ENCODE measurements at places on chromosomes 5 and 9. TPM values are rescaled to one million over a fixed set of nuclear protein-coding genes. Genes with fewer than 3 reads are reported as not detected.

DNA sequence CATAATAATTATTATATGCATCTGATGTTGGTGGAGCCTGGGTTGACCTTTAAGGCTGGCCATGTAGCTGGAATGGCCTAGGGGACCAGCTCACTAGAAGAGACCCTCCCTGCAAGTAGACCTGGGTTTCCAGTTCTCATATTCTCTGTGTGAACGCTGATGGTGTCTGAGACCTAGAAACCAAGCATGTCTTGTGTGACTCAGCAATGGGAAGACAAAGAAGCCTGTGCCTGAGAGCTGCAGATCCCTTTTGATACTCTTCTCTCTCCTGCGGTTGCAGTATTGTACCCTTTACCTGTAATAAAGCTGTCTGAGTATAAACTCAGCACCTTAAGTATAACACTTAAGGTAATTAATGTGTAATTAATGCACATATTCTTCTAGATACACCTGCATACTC is 22.2 kb downstream of the C9orf152 start:
- no peak for DNase-seq

DNA sequence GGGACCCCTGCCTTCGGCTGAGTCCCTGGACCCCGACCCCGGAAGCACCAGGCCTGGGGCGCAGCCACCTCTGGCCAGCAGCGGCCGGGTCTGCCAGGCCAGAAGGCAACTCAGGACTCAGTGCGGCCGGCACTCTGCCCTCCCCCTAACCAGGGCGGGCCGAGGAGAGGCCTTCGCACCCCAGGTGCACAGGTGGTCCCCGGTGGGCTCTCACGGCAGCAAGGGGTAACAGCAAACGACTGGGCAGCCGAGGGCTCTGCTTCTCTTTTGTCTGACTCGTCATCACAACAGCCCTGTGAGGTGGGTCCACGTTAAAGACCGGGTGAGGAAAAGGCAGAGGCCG is 20.7 kb upstream of the NOTCH1 start:
- no peak for DNase-seq

GRCh38 chr9:131391020-131391419 is 2.9 kb upstream of the PRRC2B start:
- DNase-seq, result no peak

DNA sequence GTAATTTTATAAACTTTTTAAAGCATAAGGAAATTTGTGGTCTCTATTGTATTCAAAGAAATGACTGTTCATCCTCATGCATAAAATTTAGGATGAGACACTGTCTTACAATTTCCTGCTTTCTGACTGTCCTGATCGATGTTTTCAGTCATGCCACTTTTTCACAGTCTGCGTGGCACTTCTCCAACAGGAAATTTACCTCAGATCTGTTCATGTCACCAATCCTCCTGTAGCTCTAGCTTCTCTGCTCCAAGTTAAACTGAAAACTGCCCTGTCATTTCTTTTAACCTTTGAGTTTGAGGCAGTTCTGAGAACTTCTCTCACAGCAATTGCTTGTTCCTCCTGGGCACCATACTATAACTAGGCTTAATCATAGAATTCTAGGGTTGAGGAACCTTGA is 455.1 kb downstream of the EFNA5 start:
- no peak for DNase-seq

- DNase-seq, result no peak
These were observed 17.9 kb downstream of the TMEM167A start for GRCh38 chr5:83059341-83059740.

GRCh38 chr9:93126151-93126781 is 7.8 kb downstream of the NINJ1 start:
- no peak for DNase-seq

The CCNJL gene
- 5.6 TPM for total RNA-seq

The TMOD1 gene
- 21.1 TPM for total RNA-seq
